ENCODE measurements at places on chromosomes 7 and 10. TPM values are rescaled to one million over a fixed set of nuclear protein-coding genes. Genes with fewer than 3 reads are reported as not detected.

Gene SMNDC1
- total RNA-seq = 24.3 TPM

Gene ZNF282
- total RNA-seq = 24.2 TPM

Gene MEST
- total RNA-seq = 47.7 TPM

Gene ZNF365
- not detected for total RNA-seq

Gene AOAH
- 32.0 TPM for total RNA-seq

Gene C10orf105
- total RNA-seq = not detected

Gene LOXL4
- 0.34 TPM for total RNA-seq

DNA sequence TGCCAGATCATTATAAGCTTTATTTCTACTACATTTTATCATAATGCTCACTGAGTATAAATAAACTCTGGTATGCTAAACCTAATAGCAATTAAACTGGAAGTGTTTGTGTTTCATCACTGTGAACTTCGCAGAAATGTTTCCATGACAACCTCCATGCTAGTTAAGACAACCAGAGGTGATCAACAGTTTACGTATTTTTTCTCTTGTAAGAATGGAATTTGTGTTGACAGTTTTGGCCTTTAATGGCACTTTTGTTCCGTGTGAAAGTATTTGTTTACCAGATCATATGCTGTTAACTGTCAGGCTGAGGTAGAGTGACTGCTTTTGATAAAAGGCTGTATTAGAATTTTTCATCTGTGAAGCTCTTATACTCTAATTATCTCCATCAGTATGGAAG lies 212.1 kb upstream of the PPP1R3A start:
- no peak for DNase-seq

- no peak for DNase-seq
Observed at GRCh38 chr7:90917539-90917938, 321.4 kb downstream of the CDK14 start.

GRCh38 chr10:111207500-111207899 lies 130.7 kb downstream of the ADRA2A start:
- DNase-seq = peak; percentile 74

DNA sequence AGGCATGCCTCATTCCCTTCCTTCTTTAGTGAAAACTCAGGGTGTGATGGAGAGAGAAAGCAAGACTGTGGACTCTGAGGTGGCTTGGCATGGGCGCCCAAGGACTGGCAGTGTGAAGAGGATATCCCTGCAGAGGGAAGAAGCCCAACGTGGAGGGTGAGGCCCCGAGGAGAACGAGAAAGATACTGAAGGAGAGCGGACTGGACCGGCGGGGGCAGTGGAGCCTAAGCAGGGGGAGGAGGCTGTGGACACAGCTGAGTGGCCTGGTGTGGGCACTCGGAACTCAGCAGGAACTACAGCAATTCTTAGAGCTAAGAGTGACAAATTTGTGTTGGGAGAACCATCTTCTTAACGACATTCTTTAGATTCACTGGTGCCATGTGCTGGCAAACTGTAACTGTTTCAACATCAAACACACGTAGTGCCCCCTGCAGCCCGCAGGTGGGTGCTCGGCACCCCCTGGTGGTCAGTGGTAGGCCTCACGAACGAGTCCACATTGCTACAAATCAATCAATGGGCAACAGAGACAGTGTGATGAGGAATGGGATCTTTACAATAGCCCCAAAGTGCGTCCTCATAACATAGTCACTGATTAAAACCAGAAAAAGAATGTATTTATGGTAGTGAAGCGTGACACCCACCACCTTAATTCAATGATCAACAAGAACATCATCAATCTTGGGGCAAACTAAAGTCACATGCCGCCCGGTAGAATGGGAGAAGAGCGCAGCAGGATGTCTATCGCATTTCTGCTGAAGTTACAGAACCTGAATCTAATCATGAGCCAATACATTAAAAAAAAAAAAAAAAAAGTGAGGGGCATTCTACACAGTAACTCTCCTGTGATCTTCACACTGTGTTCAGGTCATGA lies 2.0 kb upstream of the SFTPA1 start:
- DNase-seq = no peak

- DNase-seq = no peak
Observed at GRCh38 chr10:67815571-67816059, 22.4 kb downstream of the DNAJC12 start.

- DNase-seq = no peak
Observed at GRCh38 chr10:7853226-7853842, 35.0 kb downstream of the TAF3 start.

GRCh38 chr7:17474724-17475344 lies 176.4 kb downstream of the AHR start:
- no peak for DNase-seq

DNA sequence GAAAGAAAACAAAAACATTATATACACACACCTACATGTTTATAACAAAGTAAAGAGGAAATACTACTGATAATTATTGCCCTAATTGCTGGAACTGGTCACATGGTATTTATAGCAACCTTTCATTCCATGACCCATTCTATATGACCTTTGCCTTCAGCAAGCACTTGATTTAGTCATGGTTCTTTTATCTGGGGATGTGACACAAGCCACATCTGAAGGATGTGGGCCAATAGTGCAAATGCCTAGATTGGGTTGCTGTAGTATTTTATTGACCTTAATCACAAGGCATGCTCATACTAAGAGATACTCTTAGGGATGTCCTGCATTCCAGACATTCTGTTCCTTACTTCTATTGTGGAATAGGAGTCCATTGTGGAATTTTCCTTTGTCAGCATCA lies 723.5 kb upstream of the POM121L12 start:
- no peak for DNase-seq

DNA sequence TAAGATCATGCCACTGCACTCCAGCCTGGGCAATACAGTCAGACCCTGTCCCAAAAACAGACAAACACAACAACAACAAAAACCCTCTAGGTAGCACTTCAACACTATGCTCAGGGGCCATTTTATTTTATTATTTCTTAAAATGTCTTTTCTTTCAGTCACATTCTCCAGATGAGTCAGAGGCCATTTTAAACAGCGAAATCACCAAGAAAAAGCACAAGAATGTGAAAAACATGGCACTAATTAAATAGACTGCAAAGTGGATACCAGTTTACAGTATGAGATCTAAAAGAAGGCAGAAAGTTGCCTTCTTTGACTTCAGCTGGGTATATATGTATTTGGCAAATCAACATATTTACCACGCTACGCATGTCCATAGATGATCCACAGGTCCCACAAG lies 6.1 kb upstream of the FGL2 start:
- no peak for DNase-seq

GRCh38 chr7:115267503-115267902 lies 345.6 kb downstream of the MDFIC start:
- DNase-seq = no peak

DNA sequence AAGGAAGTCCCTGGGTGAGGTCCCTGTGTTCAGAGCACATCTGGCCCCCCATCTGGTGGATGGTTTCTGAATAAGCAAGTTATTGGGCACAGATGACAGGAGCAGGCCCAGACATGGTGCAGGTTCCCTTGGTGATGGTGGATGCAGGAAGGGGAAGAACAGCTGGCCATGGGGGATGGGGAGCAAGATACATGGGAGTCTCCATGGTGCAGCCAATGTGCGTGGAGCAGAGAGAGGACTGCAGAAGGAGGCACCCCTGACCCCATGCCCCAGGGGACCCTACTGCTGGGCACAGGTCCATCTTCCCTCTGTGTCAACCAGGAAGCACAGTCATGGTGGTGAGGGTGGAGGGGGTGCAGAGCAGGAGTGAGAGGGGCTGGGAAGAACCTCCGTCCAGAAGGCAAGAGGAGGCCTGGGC lies 43.8 kb upstream of the RABGEF1 start:
- no peak for DNase-seq

All from left colon (tissue), 2 donors.